Astrocyte of the spinal cord (primary cell): ENCODE measurements at places on chromosomes 4 and X.

DNA sequence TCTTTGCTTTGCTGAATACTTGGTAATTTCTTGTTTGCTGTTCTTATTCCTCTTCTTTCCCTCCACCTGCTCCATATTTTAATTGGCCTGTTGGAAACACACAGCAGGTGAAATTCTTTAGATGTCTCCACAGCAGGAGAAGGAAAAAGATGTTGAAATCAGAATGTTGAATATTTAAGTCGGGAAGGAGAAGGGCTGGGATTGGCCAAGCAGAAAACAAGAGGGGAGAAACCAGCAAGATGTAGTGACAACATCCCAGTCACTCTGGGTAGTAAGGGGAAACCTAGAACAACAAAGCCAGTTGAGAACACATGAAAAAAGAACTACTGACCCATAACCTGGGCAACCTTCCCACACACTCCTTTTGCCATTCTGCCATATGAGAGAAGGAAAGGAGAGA lies 37.3 kb upstream of the STAG2 start:
- DNase-seq = peak; percentile 17

DNA sequence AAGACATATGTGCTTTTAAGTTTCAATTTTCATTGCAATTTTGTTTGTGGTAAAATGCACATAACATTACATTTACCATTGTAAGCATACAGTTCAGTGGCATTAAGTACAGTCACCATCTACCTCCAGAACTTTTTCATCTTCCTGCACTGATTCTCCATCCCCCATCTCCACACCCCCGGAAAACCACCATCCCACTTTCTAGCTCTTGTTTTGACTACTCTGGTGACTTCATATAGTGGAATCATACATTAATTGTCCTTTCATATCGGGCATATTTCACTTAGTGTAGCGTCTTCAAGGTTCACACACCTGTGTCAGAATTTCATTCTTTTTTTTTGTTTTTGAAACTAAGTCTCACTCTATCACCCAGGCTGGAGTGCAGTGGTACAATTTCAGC lies 143.5 kb downstream of the GPR143 start:
- no peak for DNase-seq

DNA sequence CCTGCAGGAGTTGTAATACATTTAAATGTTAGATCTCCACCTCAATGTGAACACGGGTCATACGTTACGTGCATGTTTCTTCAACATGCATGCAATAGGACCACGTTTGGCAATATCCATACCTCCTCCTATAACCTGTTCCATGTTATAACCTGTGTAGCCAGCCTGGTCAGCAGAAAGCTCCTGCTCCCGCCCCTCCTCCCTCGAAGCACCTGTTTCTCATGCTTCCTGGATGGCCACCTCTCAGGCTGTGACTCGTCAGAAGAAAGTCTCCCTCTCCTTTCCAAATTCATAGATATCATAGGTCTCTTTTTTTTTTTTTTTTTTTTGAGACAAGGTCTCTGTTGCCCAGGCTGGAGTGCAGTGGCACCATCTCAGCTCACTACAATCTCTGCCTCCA lies 96.5 kb downstream of the HMX1 start:
- DNase-seq = no peak

DNA sequence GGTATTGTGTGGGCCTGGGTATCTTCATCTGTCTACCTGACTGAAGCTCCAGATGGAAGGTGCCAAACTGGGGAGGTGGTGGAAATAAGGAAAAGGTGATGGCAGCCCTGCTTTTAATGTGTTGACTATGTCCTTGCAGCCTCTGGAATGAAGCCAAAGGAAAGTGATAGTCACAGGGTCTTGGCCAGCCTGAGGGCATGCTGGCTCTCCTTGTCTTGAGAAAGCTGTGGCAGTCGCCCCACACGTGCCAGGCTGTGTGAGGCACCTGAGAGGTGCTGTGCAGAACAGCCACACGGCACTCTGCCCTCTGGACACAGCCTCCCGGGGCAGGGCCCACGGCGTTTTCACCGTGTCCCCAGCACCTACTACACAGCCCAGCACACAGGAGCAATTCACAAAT lies 77.6 kb downstream of the NAT8L start:
- no peak for DNase-seq

DNA sequence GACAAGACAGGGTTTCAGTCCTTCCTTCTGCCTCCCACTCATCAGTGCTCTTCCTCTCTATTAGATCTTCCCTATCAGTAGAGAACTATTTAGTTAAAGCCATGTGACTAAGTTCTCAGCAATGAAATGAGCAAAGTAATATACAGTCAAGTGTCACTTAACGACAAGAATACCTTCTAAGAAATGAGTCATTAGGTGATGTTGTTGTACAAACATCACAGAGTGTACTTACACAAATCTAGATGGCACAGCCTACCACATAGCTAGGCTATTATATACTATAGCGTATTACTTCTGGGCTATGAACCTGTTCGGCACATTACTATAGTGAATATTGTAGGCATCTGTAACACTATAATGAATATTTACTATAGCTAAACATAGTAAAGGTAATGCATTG lies 71.3 kb downstream of the POU4F2 start:
- DNase-seq = no peak

GRCh38 chr4:5815641-5816040 lies 77.2 kb downstream of the CRMP1 start:
- no peak for DNase-seq

GRCh38 chrX:148382983-148383382 lies 117.4 kb upstream of the AFF2 start:
- DNase-seq = no peak

GRCh38 chrX:105550043-105550663 lies 272.2 kb upstream of the NRK start:
- no peak for DNase-seq

DNA sequence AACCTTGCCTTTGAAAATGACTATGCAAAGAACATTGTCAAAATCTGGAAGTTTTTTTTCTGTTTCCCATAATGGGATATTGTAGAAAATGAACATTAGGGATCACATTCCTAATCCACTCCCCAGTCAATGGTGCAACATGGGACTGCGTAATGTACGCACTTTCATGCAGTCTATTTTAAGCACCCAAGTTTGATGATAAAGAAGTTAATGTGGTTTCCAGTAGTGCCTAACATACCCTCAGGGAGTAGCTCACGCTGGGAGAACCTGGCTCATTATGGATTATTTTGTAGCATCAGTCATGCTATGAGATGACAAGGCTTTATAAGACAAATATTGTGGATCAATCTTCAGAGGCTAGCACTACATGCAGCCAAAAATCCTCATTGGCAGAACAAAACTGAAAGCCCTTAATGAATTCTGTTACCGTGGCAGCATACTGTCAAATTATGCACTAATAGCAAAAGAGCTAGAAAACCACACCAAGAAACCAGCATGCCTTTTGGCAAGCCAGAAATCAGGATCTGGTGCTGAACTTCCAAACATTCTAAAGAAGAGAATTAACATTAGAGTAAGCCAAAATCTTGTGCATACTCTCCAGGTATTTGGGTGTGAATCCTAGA lies 1392.8 kb upstream of the TENM3 start:
- DNase-seq = no peak

DNA sequence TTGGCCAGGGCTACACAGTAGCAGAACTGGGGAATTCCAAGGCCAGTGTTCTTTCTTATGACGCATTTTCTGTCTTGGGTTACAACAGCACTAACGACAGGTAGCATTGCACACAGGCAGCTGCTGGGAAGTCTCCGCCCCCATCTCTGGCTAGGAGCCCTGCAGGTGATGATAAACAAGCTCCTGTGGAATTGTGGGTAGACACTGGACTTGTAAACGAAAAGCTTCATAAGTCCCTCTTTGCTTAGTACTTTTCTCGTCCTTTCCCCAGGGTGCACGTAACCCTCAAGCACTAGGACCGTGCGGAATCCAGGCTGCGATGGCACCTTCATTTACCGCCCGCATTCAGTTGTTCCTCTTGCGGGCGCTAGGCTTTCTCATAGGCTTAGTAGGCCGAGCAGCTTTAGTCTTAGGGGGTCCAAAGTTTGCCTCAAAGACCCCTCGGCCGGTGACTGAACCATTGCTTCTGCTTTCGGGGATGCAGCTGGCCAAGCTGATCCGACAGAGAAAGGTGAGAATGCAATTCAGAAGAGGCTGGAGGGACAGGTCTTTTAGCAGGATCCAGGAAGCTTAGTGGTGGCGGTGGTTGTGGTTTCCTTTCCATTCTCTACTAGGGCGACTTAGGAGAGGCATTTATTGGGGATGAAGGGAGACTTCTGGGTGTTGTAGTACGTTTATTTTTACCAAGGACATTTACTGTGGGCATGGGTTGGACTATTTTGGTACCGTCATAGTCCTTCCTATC lies at the start of gene FAAH2:
TSS of gene FAAH2 (plus strand) at position 200 of the 745 bp plus-strand sequence. CDS start at position 320, 120 bp downstream.
- DNase-seq = no peak

GRCh38 chr4:47669946-47670345 lies 167.9 kb downstream of the CORIN start:
- peak; percentile 47 for DNase-seq

DNA sequence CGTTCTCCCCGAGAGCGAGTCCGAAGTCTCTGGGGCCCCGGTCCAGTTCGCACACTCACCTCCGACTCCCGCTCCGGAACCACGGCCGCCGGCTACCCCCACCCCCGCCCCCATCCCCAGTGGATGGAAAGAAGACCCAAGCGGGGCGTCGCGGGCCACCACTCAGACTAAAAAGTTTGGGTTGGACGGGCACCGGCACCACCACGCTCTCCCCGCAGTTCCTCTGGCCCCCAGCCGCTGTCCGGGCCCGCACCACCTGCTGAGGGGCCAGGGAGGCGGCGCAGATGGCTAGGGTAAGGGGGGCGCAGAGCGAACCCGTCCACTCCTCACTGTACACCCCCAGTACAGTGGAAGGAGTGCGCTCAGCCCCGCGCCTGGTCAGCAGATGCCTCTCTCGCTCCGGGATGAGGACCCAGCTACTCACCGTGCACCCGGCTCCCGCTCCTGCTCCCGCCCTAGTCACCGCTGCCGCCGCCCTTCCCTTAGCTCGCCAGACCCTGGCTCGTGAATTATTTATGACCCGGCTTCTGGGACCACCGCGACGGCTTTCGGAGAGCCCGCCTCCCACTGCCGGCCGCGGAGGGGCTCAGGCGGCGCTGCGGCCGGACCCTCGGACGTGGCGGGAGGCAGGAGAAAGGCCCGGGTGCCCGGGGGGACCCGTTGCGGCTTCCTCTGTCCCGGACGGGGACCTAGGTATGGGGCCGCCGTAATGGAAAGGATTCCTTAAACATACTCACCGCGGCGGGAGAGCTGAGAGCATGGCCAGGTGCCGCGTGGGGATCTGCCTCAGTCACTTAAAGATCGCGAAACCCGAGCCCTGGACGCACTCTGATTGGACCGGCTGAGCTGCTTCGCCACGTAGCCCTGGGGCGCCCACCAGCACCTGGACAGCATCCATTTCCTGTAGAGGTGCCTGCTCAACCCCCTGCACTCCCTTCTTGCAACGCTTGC lies at the start of gene PROM1:
TSS of gene PROM1 (minus strand) at position 783 of the 951 bp plus-strand sequence. CDS start 8,117 bp downstream, outside the sequence.
- no peak for DNase-seq

GRCh38 chr4:92304121-92304520 lies 355 bp downstream of the GRID2 start:
- no peak for DNase-seq

- no peak for DNase-seq
Observed at GRCh38 chrX:19886883-19887531, 393 bp downstream of the SH3KBP1 start.

DNA sequence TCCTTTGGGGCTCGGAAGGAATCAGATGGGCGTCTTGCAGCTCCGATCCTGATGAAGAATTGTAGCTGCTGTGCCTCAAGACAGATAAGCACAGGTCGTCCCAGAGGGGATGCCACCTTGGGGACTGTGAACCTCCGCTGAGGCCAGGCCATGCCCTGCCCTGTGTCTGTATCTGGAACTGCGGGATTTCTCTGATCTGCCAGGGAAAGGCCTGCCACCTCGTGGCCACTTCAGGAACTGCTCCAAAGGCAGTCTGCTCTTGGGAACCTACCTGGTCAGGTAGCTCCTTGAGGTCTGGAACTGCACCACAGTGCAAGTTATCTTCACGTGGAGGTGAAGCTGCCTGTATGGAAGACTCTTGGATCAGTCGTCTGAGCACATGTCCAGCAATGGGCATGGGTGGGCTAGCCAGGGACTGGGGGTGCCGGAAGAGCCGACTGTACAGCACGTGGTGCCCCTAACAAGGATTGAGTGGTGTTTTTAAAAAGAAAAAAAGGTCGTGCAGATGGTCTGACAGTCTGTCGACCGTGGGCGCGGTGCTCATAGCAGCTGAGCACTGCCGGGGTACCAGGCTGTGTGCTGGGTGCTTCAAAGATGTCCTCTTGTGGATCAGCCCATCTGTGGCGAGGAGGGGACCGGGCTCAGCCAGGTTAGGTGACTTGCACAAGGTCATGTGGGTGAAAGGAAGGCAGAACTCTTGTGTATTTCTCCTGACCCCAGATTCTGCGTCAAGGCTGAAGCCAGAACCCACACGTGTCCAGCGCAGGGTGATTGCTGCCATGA lies 3.1 kb upstream of the GRPEL1 start:
- peak; percentile 64 for DNase-seq

DNA sequence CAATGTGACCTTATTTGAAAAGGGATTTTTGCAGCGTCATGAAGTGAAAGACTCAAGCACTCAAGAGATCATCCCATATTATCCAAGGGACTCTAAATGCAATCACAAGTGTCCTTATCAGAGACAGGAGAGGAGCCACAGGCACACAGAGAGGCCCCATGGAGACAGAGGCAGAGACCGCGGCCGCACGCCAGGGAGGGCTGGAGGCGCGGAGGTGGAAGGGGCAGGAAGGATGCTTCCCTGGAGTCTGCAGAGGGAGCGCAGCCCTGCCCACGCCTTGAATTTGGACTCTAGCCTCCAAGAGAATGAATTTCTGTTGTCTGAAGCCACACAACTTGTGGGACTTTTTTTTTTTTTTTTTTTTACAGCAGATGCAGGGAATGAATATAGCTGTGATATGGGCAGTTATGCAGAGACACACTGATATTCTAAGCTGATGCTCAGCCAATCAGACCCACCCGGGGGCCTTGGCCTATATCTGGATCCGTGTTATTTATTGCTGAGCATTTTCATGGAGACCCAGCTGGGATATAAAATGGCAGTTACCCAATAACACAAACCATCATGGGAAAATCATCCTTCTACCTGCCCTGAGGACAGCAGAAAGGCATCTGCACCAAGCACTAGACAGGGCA lies 244.8 kb upstream of the PSAPL1 start:
- DNase-seq = no peak

GRCh38 chr4:12446657-12447185 lies 1018.0 kb upstream of the HS3ST1 start:
- no peak for DNase-seq

- DNase-seq = no peak
Observed at GRCh38 chr4:6239486-6239885, 30.2 kb upstream of the WFS1 start.

- DNase-seq = peak; percentile 13
Observed at GRCh38 chr4:19005211-19005610, 983.7 kb upstream of the LCORL start.

GRCh38 chrX:140091125-140091886 lies 126.0 kb upstream of the CXorf66 start:
- no peak for DNase-seq
